Activated naive CD4-positive, alpha-beta T cell treated with anti-CD3 and anti-CD28 coated beads, Interleukin-2, amount 50 U/mL, for 72 hours (primary cell): ENCODE measurements at places on chromosomes 1 and 21. TPM values are rescaled to one million over a fixed set of nuclear protein-coding genes. Genes with fewer than 3 reads are reported as not detected.

GRCh38 chr1:28395181-28395580 is 25.6 kb downstream of the PHACTR4 start:
- no peak for DNase-seq

- DNase-seq, result no peak
Observed at GRCh38 chr1:59680044-59680443, 134.7 kb upstream of the HOOK1 start.

DNA sequence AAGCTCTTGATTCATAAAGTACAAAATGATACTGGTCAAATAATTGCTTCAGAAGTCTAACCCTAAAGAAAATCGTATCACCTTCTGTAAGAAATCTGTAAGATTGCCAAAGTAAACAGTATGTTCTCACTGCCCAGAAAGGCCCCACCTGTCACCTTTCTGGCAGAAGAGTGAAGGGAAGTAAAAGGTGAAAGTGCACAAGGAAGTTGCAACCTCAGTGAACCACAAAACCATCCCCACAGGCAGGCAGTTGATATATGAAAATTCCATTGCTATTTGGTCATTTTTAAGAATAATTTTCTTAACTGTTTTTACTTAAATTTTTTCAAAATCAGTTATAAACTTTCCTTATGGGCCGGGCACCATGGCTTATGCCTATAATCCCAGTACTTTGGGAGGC is 48.5 kb upstream of the FBXO28 start:
- DNase-seq, result no peak

Gene LY9
- total RNA-seq, result 9.7 TPM
